GM19239 (cell line): ENCODE measurements at places on chromosomes 2 and 18.

- DNase-seq: no peak
Measured at GRCh38 chr18:38256366-38256765, 690.8 kb upstream of the CELF4 start.

DNA sequence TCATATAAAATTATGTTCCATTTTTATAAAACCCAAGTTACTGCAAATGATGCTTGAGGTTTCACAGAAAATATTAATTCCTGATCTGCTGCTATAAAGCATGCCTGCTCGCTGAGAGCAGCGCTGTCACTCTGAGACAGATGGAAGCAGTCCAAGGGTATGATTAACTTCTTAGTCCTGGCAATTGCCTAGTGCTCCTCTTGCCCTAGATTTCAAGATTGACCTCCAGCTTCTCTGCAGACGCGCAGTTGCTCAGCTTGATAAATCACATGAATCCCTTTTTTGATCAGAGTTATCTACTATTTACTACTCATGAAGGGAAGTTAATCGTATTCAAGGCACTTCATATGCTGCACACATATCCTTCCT, 154.6 kb upstream of the REV1 start:
- DNase-seq: no peak

DNA sequence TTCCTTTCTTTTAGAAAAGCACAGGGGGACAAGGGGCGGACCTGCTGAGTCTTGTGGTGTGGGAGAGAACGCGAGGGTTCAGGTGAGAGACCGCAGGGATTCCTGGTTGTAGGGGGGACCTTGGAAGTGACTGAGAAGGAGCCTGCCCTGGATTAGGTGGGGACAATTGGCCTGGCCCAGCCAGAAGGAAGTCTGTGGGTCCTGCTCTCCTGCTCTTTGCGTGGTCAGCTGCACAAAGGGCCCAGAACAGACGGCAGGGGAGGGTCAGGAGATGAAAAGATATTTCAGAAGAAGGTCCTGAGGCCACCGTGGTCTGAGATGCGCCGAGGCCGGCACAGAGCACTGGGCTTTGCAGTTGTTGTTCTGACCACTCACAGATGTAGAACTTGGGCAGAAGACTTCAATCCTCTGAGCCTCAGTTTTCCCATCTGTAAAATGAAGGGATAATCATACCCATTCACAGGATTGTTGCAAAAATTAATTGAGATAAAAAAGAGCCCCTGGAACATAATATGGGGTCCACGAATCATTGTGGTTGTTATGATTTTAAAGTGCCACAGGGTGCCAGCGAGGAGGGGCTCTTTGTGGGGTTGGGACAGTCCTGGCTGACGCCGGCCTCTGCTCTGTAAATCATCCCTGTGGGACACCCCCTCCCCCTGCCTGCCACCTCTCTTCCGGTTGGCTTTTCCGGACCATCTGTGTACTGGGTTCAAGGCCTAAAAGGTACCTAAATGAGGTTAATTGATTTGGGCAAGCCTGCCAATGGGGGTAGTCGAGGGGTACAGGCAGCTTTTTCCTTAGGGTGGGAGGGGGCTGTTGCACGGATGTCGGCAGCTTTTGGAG, 1.8 kb downstream of the LPIN1 start:
- no peak for DNase-seq

DNA sequence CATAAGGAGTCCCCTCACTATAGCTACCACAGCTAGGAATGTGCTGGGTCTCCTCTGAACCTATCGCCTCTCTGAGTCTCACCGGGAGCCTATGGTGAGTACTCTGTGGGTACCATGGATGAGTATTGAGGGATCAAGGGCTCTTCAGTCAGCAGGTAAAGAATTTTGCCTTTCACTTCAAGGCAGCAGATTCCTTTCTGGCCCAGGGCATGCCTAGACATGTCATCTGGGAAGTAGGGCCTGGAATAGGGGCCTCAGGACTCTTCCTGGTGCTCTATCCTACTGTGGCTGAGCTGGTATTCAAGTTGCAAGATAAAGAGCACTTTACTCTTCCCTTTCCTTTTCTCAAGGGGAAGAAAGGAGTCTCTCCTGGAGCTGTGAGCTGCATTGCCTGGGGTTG, 85.6 kb upstream of the LHCGR start:
- no peak for DNase-seq

DNA sequence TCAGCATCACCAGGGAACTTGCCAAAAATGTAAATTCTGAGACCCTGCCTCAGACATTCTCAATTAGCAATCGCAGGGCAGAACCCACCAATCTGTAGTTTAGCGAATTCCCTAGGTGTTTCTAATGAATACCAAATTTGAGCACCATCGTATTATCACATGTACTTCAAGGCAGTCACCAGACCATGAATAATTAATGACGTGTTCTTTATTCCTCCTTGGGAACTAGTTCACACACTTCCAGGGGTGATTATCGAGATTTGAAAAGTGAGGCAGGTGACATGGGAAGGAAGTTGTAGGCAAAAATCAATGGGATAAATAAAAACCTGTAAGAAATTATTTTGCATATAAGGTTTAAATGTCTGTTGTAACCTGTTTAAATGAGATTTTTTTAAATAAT, 102.5 kb upstream of the CRIM1 start:
- no peak for DNase-seq

DNA sequence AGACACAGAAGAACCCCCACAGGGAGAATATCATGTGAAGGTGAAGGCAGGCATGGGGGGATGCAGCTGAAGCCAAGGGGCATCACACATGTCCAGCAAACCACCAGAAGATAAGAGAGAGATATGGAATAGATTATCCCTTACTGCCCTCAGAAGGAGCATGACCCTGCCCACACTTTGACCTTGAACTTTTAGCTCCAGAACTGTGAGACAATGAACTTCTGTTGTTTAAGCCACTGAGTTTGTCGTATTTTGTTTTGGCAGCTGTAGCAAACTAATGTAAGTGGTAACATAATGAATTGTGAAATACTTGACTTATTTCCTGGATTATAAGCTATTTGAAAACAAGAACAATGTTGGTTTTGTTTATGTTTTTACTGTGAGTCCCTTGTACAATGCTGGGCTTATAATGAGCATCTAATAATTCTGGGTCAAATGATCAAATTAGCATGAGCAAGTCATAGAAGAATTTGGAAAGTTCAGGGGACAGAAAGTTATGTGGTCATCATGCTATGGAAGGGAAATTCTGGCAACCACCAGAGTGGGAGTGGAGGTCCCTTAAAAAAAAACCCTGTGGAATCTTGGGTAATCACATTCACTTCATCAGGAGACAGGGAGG, 541.0 kb upstream of the KLHL29 start:
- no peak for DNase-seq

DNA sequence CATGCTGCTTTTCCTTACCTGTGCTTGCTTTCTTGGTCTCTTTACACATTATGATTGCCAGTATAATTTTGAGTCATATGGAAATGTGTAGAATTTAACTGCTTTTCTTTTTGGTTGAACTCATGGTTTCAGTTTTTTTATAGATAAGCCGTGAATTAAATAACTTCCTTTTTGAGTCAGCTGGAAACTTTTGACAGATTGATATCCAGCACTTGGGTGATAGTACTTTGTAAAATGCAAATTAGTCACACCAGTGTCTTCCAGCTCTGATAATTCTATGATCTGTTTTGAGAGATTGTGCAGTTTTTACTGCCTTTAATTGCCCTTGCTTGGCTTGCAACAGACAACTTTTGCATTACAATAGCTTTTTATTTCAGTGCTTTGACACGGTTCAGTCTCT, 86.4 kb downstream of the NCOA1 start:
- no peak for DNase-seq
